ENCODE measurements at places on chromosomes 13 and 19.

GRCh38 chr13:36750946-36751345 lies 68.1 kb upstream of the RFXAP start:
- DNase-seq: no peak

DNA sequence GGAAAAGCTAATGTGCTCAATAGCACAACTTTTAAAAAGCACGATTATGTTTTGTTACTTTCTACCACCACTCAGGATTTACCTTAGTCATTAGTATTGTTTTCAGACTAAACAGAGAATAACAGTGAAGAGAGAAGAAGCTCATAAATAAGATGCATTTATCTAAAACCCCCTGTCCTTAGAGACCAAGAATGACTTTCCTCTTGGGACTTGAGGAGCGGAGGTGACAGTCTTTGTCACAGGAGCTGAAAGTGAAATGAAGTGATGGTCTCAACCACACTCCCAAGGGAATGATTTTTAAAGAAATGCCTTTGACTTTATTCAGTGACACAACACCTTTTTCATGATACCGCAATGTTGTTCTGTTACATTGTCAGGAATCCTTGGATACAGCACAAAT lies 190.6 kb upstream of the NBEA start:
- DNase-seq: no peak

DNA sequence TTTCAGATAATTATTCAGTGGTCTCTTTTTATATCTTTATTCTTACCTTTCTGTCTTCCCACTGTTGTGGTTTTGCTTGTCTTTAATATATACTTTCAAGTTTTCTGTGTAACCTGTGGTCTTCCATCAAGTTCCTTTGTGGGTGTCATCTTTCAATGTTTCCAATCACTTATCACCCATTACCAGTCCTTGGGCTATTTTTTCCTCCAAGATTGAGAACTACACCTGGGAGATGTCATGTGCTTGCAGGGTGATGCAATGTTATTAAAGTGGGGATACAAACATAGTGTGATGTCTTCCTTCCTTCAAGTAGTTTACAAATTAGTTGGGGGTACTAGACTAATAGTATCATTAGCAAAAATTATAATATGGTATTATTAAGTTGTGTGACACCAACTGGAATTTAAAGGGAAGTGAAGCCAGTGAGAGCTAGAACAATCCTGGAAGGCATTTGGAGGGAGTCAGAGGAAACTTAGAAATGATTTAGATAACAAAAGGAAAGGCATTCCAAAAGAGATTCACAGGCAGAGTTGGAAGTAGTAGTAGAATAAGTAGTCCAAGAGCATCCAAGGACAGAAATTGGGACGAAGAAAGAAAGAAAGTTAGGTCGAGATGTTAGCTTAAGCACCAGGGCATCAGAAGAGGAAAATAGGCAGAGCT lies 3.4 kb downstream of the FNDC3A start:
- DNase-seq: no peak

- no peak for DNase-seq
These were observed 27.6 kb downstream of the SLC6A16 start for GRCh38 chr19:49297403-49297802.

- no peak for DNase-seq
These were observed 141.6 kb upstream of the SOX1 start for GRCh38 chr13:111925146-111925875.

GRCh38 chr13:44112700-44113329 lies 233.1 kb downstream of the LACC1 start:
- DNase-seq: no peak

- no peak for DNase-seq
These were observed at the start of gene HTR2A for GRCh38 chr13:46896341-46897137. TSS of gene HTR2A (minus strand) at chr13:46897053. CDS start at chr13:46895906, 1,147 bp downstream.

- no peak for DNase-seq
These were observed 965.6 kb downstream of the EFNB2 start for GRCh38 chr13:105569816-105570215.

GRCh38 chr19:48239120-48239519 lies 16.6 kb downstream of the CARD8 start:
- DNase-seq: no peak

DNA sequence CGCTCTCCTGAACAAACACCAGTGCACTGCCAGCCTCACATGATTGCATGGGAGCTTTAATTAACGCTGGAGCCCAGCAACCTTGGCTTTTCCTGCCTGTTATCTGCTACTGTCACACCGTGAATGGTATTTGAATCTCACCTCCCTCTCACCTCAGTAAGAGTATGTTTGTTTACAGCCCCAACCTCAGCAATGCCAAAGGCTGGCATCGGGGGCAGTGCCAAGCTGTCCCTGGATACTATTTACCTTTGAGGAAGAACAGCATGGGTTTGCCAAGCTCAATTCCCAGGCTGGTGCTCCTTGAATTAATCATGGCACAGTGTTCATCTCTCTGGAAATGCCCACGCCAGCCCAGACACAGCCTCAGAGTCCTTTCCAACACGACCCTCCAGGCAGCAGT lies 57.2 kb upstream of the SERPINE3 start:
- no peak for DNase-seq

DNA sequence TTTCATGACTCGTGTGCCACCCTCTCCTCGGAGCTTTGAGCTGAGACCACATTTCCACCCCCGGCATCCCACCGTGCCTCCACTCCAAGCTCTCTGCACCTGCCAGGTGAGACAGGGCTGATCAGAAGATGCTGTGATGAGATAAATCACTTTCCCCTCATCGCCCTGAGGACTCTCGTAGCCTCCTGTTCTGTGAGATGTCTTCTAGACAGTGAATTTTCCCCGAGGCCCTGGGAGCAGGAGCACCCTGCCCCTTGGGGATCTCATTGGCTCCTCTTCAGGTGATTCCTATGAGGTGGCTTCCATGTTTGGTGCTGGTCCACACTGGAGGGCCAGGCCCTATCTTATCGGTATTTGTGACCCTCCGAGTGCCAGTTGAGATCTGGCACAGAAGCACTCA lies 154.0 kb upstream of the TSHZ3 start:
- DNase-seq: no peak

GRCh38 chr13:77800219-77800618 lies 102.7 kb downstream of the SLAIN1 start:
- DNase-seq: no peak

GRCh38 chr19:11295665-11296245 lies at the start of gene TSPAN16:
TSS of gene TSPAN16 (plus strand) at chr19:11296160. CDS start at chr19:11296298, 138 bp downstream.
- DNase-seq: no peak

- DNase-seq: no peak
These were observed 31.4 kb downstream of the ELF1 start for GRCh38 chr13:40987606-40988280.

GRCh38 chr19:15995536-15995935 lies 46.7 kb downstream of the OR10H4 start:
- DNase-seq: no peak

DNA sequence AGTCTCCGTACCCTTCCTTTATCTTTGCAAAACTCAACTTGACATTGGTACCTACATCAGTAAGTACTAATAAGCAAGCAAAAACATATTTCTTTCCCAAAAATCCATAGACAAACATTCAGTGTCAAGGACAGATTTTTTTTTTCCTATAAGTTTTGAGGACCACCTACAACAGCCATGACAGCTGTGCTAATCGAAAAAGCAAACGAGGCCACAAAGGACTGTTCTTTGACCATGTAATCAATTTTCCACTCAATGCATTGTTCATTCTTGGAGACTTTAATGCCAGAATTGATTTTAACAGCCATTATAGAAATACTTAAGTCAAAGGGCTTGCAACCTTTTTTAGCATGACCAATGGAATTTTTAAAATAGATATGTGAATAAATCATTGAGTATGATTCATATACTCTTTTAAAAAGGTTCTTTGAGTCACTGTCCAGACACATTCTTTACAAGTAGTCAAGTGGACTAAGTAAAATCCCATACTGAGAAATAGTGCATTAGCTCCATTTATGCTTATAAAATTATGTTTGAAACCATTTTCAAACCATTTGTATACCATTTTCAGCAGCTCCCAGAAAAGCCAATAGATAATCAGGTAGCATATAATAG lies 323.9 kb downstream of the MZT1 start:
- DNase-seq: no peak

DNA sequence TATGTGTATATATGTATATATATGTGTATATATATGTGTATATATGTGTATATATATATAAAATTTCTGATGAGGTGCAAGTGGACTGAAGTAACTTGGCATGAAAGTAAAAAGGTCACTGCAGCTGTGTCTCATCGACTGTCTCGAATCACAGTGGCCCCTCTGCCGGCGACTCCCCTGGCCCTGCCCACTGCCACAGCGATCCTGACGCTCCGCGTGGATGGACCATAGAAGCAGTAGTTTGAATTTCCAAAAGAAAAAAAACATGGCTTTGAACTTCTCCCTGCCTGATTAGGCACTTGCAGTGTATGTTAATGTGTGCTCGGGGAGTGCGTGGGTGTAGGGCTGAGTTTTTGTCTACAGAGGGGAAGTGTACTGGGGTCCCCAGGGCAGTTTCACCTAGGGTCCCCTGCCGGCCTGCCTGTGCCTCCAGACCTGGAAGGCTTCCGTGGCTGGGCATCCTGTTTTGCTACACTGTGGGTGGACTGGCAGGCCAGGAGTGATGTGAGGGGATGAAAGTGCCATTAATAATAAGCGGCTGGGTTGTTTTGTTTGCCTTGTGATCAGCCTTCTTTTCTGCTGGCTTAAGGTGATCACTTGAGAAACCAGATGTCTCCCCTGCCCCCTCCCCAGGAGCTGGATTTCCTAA lies 10.8 kb downstream of the ZIC5 start:
- DNase-seq: no peak

DNA sequence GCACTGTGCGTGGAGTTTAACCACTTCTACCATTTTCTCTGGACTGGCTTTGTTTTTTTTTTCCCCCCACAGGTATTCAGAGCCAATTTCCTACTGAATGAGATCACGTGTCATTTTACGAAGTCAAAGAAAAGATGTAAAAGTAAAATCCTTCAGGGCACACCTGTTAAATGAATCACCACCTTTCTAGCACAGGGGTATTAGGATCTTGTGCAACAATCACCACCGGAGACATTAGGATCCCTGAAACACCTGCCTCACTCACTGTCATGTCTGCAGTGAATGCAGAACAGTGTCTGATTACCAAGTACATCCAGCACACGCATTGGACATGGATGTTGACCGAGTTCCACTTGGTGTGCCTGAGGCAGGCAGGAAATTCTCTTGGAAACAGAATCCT lies 17.2 kb downstream of the BRD4 start:
- peak; percentile 48 for DNase-seq

GRCh38 chr13:59364641-59365085 lies 799.1 kb downstream of the DIAPH3 start:
- no peak for DNase-seq

DNA sequence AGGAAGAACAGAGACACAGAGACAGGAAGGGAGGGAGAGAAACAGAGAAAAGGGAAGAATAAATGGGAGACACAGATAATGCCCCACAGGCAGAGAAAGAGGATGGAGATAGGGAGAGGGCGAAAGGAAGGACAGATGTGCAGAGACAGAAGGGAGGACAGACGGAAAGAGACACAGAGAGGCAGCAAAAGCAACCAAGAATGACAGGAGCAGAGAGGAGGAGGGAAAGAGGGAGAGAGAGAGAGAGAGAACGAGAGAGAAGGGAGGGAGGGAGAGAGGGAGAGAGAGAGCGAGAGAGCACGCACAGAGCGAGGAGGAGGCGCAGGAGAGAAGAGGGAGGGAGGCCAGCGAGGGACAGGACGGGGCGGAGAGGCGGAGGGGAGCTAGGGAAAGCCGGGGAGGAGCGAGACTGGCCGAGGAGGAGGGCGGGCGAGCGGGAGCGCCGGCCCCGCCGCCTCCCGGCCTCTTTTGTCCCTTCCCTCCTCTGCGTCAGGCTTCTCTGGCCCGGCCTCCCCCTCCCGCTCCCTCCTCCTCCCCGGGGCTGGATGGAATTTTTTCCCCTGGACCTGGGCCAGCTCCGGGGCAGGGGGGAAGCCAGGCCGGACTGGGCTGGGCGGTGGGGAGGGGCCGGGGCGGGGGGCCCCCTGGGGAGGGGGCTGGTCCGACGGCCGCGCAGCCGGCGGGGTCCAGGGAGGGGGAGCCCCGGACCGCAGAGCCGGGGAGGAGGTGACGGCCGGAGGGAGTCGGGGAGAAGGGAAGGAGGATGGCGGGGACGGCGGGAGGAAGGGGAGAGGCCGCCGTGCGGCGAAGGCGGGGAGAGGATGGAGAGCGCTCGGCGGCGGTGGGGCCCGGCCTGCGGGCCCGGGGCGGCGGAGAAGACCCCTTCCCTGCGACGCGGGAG lies 4.2 kb upstream of the SPACA6 start:
- DNase-seq: no peak

- DNase-seq: no peak
These were observed 76.6 kb downstream of the B3GLCT start for GRCh38 chr13:31276421-31276820.

GRCh38 chr13:42377640-42378382 lies 105.9 kb downstream of the AKAP11 start:
- no peak for DNase-seq

DNA sequence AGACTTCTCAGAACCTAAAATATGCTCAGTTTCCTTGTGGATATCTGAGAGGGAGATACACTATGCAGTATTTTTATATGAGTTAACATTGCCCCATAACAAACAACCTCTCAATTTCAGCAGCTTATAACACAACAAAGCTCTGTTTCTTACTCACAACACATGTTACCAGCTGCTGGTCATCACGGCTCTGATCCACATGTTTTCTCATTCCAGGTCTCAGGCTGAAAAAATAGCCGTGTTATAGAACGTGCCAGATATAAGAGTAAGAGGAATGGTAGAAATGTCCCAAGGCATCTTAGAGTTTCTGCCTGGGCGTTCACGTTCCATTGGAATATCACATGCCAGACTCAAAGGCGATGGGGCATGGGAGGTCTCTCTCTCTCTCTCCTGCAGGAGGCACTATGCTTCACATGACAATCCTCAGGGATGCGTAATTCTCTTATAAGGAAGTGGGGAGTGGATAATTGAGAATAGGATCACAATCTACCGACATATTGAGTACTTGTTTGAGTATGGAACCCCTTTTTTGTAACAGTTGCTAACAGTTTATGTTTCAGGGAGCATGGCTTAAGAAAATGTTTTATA lies 246.6 kb downstream of the NHLRC3 start:
- DNase-seq: no peak

DNA sequence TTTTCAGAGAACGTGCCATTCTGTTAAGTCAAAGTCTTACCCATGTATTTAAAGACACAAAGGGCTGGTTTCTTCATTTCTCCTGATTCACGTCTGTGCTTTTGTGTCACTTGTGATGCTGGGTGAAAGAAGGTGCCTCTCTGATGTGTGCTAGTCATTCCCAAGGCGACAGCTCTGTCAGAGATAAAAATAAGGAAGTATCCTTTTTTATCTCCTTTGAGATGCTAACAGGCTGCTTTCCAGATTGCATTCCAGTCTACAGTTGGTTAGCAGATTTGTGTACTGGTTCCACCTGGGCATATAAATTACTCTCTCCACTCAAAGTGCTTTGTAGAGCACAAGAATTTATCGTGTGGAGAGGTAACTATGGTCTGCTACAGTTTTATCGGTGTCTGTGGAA lies 33.5 kb upstream of the DCT start:
- DNase-seq: no peak

GRCh38 chr13:20616059-20616797 lies 49.3 kb downstream of the IFT88 start:
- no peak for DNase-seq

DNA sequence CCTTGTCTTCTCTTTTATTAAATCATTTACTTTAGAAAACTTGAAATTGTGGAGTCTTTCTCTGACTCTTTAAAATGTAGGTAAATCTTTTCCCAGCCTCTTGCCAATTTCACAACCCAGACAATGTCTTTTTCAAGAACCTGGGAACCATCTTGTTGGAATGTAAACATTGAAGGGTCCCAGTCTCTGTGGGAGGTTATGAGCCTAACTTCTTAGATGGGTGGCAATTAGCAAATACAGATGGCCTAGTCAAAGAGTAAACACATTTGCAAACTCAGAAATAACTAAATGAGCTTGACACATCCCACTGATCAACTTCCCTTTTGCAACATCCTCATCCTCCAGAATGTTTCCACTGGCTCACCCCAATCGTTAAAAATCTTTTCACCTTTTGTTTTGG lies 721.0 kb downstream of the PCDH9 start:
- no peak for DNase-seq

Data from NCI-H345 (cell line).